Upper lobe of left lung (tissue), 6 donors: ENCODE measurements at places on chromosomes 12 and 14. TPM values are rescaled to one million over a fixed set of nuclear protein-coding genes. Genes with fewer than 3 reads are reported as not detected.

Gene EMC9
- total RNA-seq = 8.6 TPM

Gene ACOT4
- total RNA-seq = 6.4 TPM

Gene OR6C2
- not detected for total RNA-seq

Gene HCAR1
- 0.37 TPM for total RNA-seq

Gene OR6C4
- not detected for total RNA-seq

Gene CLIP1
- total RNA-seq = 152 TPM

Gene MUCL1
- not detected for total RNA-seq

Gene TDRD9
- 3.1 TPM for total RNA-seq

Gene GYS2
- total RNA-seq = not detected

Gene NTN4
- 93.9 TPM for total RNA-seq

Gene BCL7A
- 4.9 TPM for total RNA-seq

Gene SERPINA12
- total RNA-seq = not detected

Gene POTEM
- total RNA-seq = not detected

Gene WNT1
- total RNA-seq = 0.34 TPM

Gene CELA1
- not detected for total RNA-seq

Gene GPD1
- 52.0 TPM for total RNA-seq

Gene DNAI7
- total RNA-seq = 2.4 TPM

Gene EML5
- total RNA-seq = 5.2 TPM

Gene TAS2R19
- 1.2 TPM for total RNA-seq

Gene COQ10A
- 12.8 TPM for total RNA-seq

Gene KRT81
- total RNA-seq = 0.46 TPM

Gene PGF
- 0.89 TPM for total RNA-seq

Gene CAPZA3
- total RNA-seq = not detected

Gene FOXN4
- total RNA-seq = not detected

Gene SLC5A8
- 7.2 TPM for total RNA-seq

Gene CLEC2A
- total RNA-seq = not detected

Gene SYNDIG1L
- total RNA-seq = 4.1 TPM

Gene SNAPC1
- 8.9 TPM for total RNA-seq

Gene NPC2
- 442 TPM for total RNA-seq
